ENCODE measurements at places on chromosomes 7 and 10.
A peak's percentile ranks its signal among the peaks of the same experiment; 100 is the strongest.

DNA sequence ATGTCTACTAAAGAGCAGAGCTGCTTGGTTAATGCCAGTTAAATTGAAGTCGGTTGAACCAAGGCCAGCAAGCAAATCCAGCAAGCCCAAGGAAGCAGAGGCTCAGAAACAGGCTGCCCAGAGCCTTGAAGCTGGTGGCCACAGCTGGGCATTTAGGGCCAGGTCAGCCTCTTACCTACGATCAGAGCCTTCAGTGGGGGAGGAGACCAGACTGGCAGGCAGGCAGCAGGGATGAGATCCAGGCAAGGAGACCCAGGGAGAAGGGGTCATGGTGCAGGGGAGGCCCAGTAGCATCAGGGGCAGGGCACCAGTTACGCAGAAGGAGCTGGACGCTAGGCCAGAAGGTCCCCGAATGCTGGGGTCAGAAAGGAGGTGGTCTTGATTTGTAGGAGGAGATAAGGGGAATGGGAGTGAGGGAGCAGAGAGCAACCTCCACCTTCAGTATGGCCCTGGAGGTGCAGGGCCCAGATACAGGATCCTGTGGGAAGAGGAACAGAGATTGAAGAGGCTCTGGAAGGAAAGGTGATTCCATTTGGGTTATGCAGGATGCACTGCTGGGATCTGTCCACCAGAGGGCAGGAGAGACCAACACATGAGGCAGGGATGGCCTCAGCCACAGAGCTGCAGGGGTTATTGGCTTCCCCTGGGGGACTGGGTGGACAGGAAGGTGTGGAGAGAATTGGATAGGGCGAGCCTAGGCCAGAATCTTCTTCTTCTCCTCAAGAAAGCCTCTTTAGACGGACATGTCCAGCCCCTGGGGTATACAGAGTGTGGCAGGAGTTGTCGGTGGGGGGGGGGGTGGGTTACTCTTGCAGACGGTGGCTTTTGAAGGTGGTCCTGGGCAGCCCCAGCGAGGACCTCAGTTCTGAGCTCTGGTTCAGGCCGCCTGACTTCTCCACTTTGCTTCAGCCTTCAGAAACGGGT lies 132.6 kb upstream of the PODXL start:
- peak; percentile 37 for DNase-seq

GRCh38 chr10:72759584-72759983 lies 67.6 kb downstream of the MCU start:
- no peak for DNase-seq

DNA sequence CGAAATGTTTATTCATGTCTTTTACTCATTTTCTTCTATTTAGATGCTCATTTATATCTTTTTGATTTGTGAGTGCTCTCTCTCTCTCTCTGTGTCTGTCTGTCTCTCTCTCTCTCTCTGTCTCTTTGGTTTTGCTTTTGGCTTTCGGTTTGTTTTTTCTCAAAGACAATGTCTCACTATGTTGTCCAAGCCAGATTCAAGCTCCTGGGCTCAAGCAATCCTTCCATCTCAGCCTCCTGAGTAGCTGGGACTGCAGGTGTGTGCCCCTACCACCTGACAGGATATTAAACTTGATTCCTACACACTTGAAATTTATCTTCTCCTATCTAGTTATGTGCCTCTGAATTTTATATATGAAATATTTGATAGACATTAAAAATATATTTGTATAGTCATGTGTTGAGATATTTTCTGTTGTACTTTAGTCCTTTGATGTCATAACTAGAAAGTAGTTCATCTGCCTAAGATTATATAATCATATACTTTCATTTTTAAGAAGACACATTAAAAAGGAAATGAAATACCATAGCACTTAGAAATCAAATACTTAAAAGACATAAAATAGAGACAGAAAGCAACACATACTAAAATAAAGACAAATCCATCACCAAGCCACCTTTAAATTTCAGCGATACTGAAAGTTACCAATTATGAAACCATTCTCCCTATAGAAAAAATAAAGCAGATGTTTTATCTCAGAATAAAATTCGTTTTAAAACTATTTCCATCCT lies 68.1 kb upstream of the SFMBT2 start:
- DNase-seq: no peak

DNA sequence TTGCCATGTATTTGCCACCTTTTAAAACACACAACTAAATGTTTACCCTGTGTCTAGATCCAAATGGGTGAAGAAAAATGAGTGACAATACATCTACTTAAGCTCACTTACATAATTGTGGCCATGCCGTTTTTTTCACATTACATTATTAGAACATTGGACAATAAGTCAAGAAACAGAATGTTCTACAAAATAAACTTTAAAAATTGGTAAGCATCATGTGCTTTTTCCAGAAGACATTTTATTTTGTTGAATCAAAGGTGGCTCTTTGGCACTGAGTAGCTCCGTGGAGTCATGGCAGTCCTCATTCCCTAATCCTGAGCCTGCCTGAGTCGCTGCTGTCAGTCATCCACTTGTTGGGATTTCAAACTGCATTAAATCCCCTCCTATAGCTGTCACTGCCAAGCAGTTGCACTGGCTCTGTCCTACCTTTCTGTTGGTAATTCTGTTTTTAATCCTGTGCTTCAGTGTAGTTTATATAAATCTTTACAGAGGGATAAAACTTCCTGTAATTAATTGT lies 32.3 kb downstream of the CAV1 start:
- no peak for DNase-seq

- no peak for DNase-seq
Observed at GRCh38 chr7:94907026-94907810, at the start of gene PPP1R9A. PPP1R9A (plus strand) TSS chr7:94907594; CDS start chr7:94910114, 2,520 bp downstream.

- no peak for DNase-seq
Observed at GRCh38 chr7:93352881-93353280, 120.7 kb downstream of the VPS50 start.

- no peak for DNase-seq
Observed at GRCh38 chr10:121791761-121792160, 136.1 kb downstream of the ATE1 start.
